ENCODE measurements at places on chromosomes 4 and X.
A peak's percentile ranks its signal among the peaks of the same experiment; 100 is the strongest.

- no peaks in the 10 kb centered on the region for H3K27me3 ChIP-seq
- H3K27ac ChIP-seq, result no peak overlapping the region
- H3K36me3 ChIP-seq, result peaks cover 4% of the 10 kb centered on the region
- H3K4me3 ChIP-seq, result peak overlapping the region; percentile 81
Measured at GRCh38 chrX:154459832-154460231, 1.8 kb downstream of the PLXNA3 start.

DNA sequence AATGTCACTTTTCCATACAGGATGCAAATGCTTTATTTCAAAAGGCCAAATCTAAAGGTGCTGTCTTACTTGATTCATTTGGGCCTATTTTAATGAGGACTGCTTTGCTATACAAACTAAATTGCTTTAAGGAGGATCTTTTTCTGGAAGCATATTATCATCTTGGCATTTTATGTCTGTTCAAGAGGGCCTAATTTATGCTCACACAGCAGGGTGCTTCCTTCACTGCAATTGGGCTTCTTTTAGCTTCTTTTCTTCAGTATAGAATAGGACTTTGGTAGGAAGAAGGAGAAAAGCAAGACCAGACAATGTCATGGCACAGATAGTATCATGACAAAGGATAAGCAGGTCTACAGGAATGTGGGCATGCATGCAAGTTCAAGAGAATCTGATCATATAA lies 222.4 kb upstream of the ANKRD50 start:
- no peak overlapping the region for H3K27ac ChIP-seq
- no peaks in the 10 kb centered on the region for H3K36me3 ChIP-seq
- H3K27me3 ChIP-seq, result no peaks in the 10 kb centered on the region
- no peak overlapping the region for H3K4me3 ChIP-seq
- DNase-seq, result no peak

DNA sequence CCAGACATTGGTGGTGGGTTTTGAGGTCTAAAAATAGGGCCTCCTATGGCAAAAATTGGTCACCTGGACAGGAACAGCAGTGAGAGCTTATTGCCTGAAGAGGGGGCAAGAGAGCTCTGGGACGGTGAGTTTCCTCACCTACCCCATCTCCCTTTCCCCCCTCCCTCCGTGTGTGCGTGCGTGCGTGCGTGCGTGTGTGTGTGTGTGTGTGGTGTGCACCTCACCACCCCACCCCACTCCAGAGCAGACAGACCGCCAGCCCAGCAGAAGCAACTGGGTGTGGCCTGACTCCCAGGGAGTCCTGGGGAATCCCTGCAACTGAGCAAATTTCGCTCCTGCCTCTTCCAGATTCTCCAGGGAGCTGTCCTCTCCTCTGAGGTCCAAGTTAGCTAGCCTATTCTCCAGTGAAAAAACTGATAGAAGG lies 44.7 kb downstream of the PRPS1 start:
- H3K36me3 ChIP-seq, result no peaks in the 10 kb centered on the region
- H3K27me3 ChIP-seq, result no peaks in the 10 kb centered on the region
- no peak overlapping the region for H3K4me3 ChIP-seq

- peak overlapping the region; percentile 81 for H3K4me3 ChIP-seq
- peak; percentile 28 for DNase-seq
- peaks cover 40% of the 10 kb centered on the region for H3K4me1 ChIP-seq
- H3K27ac ChIP-seq, result peak overlapping the region; percentile 96
Measured at GRCh38 chrX:39613482-39613995, 484.2 kb downstream of the BCOR start.

DNA sequence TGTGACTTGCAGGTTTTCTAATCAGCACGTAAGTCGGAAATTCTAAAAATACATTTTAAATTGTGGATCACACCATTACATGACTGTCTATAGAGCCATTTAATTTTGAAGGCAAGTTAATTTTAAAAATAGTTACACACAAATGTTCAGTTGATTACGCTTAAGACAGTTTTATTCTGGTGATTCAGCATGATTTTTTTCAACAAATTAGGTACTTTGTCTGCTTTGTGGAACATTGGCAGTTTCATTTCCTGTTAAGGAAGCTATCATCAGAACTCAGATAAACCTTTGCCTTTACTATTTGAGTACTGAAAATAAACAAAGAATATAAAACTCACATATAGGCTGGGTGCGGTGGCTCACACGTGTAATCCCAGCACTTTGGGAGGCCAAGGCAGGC lies 19.5 kb downstream of the SAT1 start:
- H3K4me1 ChIP-seq, result peaks cover 21% of the 10 kb centered on the region
- no peak for DNase-seq
- H3K27ac ChIP-seq, result no peak overlapping the region
- H3K4me3 ChIP-seq, result no peak overlapping the region
- no peaks in the 10 kb centered on the region for H3K36me3 ChIP-seq
- H3K27me3 ChIP-seq, result no peaks in the 10 kb centered on the region

GRCh38 chr4:8233672-8234484 lies 34.8 kb downstream of the SH3TC1 start:
- no peak for DNase-seq
- peaks cover 12% of the 10 kb centered on the region for H3K4me1 ChIP-seq
- peaks cover 3% of the 10 kb centered on the region for H3K27me3 ChIP-seq
- no peak overlapping the region for H3K27ac ChIP-seq
- no peaks in the 10 kb centered on the region for H3K36me3 ChIP-seq

DNA sequence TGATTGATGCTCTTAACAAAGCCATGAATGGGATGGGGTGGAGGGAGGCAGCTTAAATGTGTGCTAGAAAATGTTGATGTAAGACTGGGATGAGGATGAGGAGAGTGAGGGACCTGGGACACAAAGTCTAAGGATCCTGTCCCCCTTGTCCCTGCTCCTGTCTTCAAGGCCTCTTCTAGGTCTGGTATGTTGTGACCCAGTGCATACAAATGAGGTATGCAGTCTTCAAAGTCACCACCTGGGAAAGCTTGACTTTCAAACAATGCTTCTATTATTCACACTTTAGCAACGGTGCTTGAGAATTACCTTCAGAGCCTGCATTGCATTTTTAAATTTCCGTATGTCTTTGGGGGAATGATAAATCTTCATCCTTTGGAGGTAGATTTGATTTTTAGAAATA lies 88.4 kb upstream of the SLC34A2 start:
- no peaks in the 10 kb centered on the region for H3K4me1 ChIP-seq
- H3K27me3 ChIP-seq, result no peaks in the 10 kb centered on the region

GRCh38 chr4:1516881-1517480 lies 110.7 kb upstream of the NKX1-1 start:
- no peak for DNase-seq
- peaks cover 4% of the 10 kb centered on the region for H3K4me1 ChIP-seq
- H3K27ac ChIP-seq, result no peak overlapping the region
- H3K36me3 ChIP-seq, result no peaks in the 10 kb centered on the region
- no peak overlapping the region for H3K4me3 ChIP-seq
- peaks cover 10% of the 10 kb centered on the region for H3K27me3 ChIP-seq

GRCh38 chr4:70564033-70564432 lies 28.0 kb upstream of the AMBN start:
- DNase-seq, result no peak
- H3K4me1 ChIP-seq, result peaks cover 2% of the 10 kb centered on the region
- H3K36me3 ChIP-seq, result no peaks in the 10 kb centered on the region
- H3K27me3 ChIP-seq, result no peaks in the 10 kb centered on the region

GRCh38 chr4:153433754-153434105 lies 32.4 kb upstream of the TMEM131L start:
- DNase-seq, result no peak
- H3K36me3 ChIP-seq, result no peaks in the 10 kb centered on the region
- H3K27me3 ChIP-seq, result no peaks in the 10 kb centered on the region
- H3K27ac ChIP-seq, result peak overlapping the region; percentile 95

- no peak for DNase-seq
- H3K36me3 ChIP-seq, result no peaks in the 10 kb centered on the region
- H3K27me3 ChIP-seq, result peaks cover 10% of the 10 kb centered on the region
Measured at GRCh38 chr4:37392521-37393255, 148.1 kb downstream of the NWD2 start.

- H3K36me3 ChIP-seq, result no peaks in the 10 kb centered on the region
- no peak overlapping the region for H3K4me3 ChIP-seq
- no peak overlapping the region for H3K27ac ChIP-seq
- no peak for DNase-seq
Measured at GRCh38 chrX:10574663-10575062, 45.7 kb downstream of the MID1 start.

DNA sequence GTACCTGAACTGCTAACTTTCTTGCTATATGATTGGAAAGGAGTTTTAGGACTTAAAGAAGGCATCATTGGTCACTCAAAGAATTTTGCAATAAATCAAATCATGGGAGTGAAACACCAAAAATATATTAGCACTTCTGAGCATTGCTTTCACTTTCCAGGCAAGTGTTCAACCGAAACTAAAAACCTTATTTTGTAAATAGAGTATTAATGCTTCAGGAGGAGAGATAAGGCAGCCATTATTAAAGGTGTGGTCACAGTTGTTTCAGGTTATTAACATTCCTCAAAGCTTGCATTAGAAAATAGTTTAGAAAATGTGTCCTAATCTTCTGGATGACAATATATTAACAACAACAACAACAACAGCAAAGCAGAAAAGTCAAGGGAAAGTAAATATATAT lies 92.3 kb upstream of the TLL1 start:
- H3K27ac ChIP-seq, result no peak overlapping the region
- H3K4me1 ChIP-seq, result no peaks in the 10 kb centered on the region
- H3K27me3 ChIP-seq, result no peaks in the 10 kb centered on the region
- DNase-seq, result no peak
- H3K4me3 ChIP-seq, result no peak overlapping the region

DNA sequence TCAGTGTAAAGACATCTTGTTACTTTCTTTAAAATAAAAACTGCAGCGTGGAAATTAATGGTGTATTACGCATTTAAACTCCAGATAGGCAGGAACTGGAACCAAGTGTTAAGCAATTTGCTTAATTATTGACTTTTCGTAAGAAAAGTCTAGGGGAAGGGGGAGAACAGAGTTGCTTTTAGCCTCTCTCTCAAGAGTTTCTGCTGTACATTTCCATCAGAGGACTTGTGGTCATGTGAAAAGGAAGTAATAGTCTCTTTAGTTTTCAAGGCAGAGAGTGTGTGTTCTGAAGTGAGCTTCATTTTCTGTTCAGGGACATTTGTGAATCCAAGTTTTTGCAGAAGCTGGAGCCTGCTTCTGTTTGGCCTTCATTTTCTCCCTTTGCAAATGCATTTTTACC lies 127.2 kb downstream of the UBE2K start:
- DNase-seq, result no peak
- no peak overlapping the region for H3K4me3 ChIP-seq
- no peak overlapping the region for H3K27ac ChIP-seq
- no peaks in the 10 kb centered on the region for H3K27me3 ChIP-seq
- no peaks in the 10 kb centered on the region for H3K4me1 ChIP-seq

Measured in activated naive CD8-positive, alpha-beta T cell treated with anti-CD3 and anti-CD28 coated beads, Interleukin-2, amount 50 U/mL, for 24 hours (primary cell).